Right cardiac atrium (tissue), 5 donors: ENCODE measurements at places on chromosomes 7 and 10. TPM values are rescaled to one million over a fixed set of nuclear protein-coding genes. Genes with fewer than 3 reads are reported as not detected.

BAZ1B gene
- 48.3 TPM for total RNA-seq

H2AZ2 gene
- total RNA-seq = 220 TPM

DAGLB gene
- total RNA-seq = 9.9 TPM

CNNM2 gene
- total RNA-seq = 3.6 TPM

DEPP1 gene
- total RNA-seq = 18.8 TPM

MRLN gene
- not detected for total RNA-seq

MBL2 gene
- not detected for total RNA-seq

CDK1 gene
- total RNA-seq = 3.9 TPM

NME8 gene
- total RNA-seq = not detected

SEMA3E gene
- 1.4 TPM for total RNA-seq

GRCh38 chr7:113071465-113071864 lies 15.2 kb downstream of the GPR85 start:
- no peak for DNase-seq

DNA sequence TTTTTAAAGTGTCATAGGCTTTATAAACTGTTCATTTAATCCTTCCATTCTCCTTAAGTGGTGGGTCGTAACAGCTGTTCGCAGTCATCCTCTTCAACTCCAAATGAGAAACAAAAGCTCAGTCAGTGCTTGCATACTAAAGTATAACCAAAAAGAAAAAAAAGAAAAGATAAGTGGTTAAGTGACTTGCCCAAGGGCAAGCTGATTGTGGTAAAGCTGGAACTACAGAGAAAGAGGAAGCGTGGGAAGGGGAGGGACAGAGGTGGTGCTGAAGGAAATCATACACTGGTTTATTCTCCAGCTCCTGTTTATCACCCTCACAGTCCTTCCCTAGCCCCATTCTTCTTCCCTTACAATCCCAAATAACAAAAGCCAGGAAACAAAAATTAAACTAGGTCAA lies 29.6 kb downstream of the IDE start:
- DNase-seq = no peak

DNA sequence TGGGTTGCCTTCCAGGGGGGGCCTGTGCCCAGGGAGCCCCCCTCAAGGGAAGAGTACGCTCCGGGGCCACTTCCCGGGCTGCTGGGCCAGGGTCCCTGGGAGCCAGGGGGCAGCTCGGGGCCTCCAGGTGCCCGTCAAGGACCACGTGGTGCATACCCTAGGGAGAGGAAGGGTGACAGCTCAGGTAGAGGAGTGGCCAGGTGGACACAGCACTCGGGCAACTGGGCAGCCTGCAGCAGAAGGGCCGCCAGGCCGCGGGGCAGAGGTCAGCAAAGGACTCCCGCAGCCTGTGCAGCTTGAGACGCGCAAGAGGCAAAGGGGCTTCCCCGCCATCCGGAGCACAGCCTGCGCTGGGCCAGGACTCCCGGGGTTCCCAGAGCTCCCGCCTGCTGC lies 26.4 kb downstream of the AP5Z1 start:
- peak; percentile 52 for DNase-seq

DNA sequence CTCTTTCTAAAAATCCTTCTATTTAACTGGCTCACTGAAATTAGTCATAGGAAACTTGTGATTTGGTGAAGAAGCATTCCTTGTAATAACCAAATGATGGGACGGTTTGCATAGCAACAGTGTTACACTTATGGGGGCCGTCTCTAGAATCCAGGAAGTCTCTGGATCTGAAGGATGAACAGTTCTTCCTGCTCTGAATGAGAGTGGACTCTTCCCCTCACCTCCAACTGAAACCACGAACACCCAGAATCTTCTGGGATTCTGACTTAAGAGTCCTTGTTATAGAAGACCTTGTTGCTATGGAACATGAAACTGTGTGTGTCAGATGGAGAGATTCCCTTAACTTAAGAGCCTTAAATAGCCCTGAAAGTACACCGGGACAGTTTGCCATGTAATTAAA lies 23.2 kb downstream of the NOLC1 start:
- DNase-seq = no peak

- peak; percentile 37 for DNase-seq
Measured at GRCh38 chr10:132813560-132814468, 27.9 kb upstream of the NKX6-2 start.

DNA sequence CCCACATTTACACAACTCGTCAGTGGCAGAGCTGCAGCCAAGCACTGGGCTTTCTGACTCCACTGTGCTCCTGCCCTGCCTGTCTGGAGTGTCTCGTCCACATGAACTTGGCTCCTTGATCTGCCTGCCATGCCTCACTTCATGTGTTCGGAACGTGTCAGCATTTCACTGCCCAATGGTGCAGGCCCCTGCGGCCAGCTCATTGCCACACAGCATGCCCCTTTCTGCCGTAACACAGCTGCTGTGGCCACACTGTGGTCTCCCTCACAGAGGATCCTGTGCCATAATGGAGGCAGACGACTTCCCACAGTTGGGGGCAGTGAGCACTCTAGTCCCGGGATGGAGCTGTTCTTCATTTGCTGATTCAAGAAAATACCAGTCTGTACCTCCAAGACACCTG lies 94.2 kb upstream of the GJD4 start:
- no peak for DNase-seq

DNA sequence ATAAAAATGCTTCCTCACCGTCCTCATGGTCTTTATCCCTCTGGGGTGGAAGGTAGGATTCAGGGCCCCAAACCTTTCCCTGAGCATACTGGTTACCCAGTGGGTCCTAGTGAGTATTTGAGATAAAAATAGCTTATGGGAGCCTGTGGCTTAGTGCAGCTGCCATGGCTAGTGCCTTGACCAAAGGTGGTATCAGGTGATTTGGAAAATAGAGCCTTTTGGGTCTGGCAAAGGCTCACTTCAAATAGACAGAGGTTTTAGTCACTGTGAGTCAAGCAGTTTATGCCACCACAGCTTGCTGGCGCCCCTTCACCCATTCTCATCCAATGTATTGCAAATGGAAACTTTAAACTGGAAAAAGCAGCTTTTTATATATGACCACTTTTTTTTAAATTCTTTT lies 30.4 kb downstream of the PLAU start:
- no peak for DNase-seq

- peak; percentile 26 for DNase-seq
Measured at GRCh38 chr10:59366290-59366689, 3.9 kb upstream of the FAM13C start.

DNA sequence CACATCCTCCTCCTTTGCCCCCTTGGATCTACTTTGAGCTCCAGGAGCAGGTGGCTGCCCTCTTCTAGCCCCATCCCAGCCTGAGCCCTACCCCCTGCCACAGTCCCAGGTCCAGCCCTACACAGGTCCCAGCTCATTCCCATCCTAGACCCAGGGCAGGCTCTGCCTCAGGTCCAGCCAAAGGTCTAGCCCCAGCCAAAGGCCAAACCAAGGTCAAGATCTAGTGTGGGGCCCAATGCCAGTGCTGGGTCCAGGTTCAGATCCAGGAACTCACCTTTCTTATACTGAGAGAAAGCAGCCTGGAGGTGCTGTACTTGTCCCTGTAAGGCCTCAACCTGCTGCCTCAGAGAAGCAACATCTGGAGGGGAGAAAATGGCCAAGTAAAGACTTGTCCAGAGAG lies 8.5 kb downstream of the SFTPD start:
- DNase-seq = no peak

DNA sequence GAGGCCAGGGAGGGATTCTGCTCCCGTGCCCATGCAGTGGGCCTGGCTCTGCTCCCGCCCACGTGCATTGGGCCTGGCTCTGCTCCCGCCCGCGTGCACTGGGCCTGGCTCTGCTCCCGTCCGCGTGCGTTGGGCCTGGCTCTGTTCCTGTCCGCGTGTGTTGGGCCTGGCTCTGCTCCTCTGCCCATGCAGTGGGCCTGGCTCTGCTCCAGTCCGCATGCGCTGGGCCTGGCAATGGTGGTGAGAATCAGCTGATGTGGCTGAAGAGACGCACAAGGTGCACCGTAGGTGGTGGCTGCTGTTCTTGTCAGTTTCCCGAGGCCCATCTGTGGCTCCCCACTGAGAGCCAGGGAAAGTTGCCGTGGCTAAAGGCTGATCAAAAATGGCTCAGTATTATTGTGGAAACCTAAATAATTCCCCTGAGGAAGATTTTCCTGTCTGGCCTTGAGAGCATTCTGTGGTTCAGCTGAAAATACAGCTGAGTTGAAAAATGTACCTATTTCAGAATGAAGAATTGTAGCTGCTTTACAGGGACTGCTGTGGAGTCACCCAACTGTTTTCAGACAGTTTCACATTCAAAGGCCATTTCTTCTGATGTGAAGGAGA lies 572.4 kb downstream of the GLRX3 start:
- no peak for DNase-seq

DNA sequence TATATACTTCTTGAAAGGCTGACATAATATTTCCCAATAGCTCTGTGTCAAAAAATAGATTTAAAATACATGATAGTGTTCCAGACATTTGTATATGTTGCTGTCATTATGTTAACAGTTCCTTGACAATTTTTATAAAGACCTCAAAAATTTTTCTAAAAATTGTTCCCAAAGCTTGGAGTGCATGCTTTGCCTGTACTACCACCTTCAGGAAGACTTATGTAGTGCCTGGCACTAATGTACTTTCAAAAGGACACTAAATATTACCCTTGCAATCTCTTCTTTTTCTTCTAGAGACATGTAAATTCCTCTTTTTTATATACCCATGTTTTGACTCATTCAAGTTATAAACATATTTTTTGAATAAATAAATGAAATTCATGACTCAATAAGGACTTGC lies 48.0 kb upstream of the SP8 start:
- no peak for DNase-seq

GRCh38 chr7:128154504-128154903 lies 86.6 kb upstream of the LEP start:
- DNase-seq = no peak

DNA sequence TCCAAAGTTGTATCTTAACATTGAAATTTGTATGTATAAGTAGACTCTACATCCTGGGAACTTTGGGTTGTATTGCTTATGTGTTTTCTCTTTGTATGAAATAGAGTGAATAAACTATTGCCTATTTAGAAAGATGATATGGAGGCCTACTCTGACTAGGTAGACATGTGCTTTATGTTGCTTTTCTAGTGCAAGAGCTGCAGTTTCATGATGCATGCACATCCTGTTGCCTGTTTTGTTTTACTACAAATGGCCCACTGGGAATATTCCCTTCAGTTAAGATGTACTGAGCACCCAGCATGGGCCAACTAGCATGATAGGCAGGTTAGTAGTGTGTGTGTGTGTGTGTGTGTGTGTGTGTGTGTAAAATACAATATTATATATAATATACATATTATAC lies 282.1 kb upstream of the LRGUK start:
- DNase-seq = no peak

DNA sequence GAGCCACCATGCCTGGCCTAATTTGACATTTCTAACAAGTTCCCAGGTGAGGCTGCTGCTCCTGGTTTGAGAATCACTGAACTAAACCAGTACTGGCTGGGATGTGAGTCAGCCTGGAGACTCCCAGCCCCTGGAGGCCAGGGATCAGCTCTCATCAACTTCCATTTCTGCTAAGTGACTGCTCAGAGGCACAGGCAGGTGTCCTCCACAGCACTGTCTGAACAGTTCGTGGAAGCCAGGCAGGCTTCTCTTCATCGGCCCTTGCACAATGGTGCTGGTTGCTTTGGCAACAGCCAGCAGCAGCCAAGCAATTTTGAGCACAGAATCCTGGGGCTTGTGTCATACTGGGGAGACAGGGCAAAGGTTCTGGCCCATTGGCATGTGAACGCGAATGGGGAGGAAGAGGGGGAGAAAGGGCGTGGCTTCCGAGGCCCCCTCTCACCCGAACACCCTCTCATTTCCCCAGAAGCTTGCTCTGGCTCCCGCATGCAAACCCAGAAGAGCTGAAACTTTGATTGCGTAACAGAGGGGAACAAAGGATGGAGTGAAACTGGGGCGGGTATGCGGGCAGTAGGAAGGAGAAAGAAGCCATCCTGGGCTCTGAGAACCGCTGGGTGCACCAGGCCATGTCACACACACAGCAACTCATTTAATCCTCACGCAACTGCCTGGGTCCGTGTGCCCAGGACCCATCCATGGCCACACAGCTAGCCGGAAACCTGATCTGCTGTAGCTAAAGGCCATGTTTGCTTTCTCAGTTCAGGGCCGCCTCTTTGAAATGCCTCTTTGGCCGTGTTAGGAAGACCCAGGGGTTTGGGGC lies 9.0 kb upstream of the POR start:
- DNase-seq = peak; percentile 89

DNA sequence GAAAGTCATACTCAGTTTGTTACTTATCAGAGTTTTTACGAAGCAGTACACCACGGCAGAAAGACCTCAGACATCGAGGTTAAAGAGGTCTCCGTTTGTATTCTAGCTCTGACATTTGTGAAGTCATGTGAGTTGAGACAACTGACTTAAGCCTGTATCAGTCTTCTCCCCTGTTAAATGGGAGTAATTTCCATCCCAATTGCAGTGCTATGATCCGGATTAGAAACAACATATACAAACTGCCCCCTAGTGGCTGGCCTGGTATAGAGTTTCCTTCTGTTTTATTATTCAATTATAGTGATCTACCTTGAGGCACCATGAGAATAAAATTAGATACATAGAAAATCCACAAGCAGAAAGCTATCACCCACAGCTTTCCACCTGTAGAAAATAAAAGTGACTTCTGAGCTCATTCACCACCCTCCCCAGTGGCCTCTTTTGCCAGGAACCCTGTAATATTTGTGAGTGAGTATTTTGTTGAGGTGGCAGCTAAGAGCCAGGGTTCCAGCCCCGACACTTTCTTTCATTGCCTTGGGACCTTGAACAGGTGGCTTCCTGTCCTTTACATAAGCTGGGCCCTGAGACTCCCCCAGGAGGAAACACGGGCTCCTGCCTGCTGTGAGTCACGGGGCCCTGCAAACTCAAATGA lies 607.2 kb upstream of the MGMT start:
- DNase-seq = no peak

DNA sequence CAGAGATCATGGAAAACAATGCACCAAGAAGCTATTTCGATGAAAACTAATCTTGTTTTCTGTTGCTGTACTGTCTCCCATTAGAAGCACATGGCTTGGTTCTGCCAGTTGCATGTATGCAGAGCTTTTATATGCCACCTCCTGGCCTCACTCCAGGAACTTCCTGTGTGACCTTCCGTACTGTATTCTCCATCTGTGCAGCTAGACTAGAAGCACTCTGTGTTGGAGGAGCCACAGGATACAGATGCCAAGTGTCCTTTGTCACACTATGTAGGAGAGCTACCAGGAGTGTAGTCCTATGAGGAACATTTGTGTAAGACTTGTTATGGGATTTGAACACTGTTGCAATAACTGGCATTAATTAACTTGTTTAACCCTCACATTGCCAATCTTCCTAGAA lies 503.5 kb upstream of the TPK1 start:
- no peak for DNase-seq

GRCh38 chr7:30717181-30717580 lies 34.8 kb upstream of the INMT start:
- no peak for DNase-seq
